Central memory CD8-positive, alpha-beta T cell (primary cell): ENCODE measurements at places on chromosomes 13 and 19.

DNA sequence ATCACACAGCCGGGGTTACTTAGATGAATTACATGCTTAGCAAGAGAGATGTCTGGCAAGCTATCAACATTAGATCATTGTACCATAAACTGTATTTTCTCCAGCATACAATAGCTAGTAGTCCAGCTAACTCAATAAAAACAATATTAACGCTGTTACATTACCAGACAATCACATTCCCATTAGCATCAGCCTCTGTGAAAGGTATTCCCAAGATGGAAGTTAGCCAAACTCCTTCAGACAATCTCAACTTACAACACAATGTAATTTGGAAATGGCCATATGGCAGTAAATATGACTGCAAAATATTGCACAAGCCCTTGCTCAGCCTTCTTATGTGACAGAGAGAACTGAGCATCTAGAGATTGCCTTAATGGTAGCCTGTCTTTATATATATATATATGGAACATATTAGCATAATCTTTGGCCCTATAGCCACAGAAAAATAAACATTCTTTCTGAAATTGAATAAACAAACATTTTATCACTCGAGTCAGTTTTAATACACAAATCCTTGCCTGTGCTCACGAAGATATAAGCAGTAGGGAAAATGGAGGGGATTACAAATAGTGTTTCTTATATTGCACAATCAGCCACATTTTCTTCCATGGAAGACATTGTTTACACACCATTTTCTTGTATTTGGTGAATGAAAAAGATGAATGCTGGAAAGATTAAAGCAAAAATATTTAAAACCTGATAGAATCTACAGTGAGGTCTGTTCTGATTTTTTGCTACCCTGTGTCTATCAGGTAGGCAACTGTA lies 1060.5 kb downstream of the DIAPH3 start:
- DNase-seq: no peak

DNA sequence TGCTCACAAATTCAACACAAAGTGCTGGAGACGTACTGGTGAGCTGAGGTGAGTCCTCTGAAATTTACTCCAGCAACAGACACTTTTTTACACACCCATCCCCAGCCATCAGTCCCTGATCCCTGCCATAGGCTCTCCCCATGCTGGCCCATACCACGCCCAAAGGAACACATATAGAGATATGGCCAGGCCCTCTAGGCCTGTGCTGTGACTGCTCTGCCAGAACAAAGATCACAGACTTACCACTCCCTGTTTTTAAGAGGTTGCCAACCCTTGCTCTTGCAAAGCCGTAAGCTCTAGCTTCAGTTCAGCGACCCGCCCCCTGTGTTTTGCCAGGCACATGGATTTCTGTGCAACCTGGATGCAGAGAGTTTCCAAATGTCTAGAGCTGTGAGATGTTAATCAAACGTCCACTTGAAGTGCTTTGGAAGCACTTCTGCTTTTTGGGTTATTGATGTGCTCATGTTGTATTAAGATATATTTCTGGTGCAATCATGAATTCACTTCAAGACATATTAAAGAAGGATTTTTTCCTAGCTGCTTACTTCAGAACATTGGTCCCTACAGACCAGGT lies 59.7 kb downstream of the DLEU7 start:
- DNase-seq: no peak

DNA sequence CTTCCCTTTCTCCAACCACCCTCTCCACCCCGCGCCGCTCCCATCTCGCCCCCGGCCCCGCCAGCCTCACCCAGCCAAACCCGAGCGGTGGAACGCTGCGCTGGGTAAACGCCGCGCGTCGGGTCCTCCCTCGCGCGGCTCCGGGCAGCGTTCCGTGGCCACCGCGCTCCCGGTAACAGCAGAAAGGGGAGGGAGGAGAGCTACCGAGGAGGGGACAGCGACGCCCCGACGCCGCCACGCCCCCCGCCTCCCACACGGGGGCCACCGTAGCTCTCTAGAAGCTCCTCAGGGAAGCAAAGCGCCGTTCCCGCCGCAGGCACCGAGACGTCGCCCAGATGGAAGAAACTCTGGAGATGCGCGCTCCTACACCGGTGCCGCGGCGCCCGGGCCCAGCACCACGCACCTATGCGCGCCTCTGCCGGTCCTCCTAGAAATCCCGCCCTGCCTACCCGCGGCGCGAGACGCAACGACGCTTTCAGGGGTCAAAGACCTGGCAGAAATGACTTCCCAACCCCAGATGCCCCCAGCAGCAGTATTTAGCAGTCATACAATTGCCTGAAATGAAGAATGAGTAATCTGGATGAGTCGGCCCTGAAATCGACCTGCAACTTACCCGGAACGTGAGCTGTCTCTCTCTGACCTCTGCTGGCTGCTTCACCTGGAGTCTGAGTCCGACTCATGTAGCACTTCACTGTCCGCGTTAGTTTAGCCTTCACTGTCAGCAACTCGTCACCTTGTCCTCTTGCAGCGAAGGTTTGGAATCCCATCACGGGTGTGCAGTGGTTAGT lies at the start of gene RUBCNL:
Gene RUBCNL (minus strand): TSS at position 189 of the 788 bp plus-strand sequence. CDS start 14,777 bp downstream, outside the sequence.
- DNase-seq: no peak

- no peak for DNase-seq
Measured at GRCh38 chr13:112651311-112651710, 38.5 kb upstream of the ATP11A start.

DNA sequence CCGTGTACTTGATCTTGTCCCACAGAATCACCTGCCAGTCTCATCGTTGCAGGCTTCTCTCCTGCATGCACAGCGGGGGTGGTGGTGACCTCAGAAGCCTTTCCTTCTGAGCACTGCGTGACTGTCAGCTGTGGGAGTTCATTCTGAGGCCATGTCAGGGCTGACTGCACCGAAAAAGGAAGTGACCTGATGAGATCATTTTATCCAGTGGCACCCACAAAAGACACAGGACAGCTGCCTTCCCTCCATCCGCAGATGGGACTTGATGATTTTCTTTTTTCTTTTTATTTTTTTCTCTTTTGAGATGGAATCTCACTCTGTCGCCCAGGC lies 89.7 kb downstream of the RAB20 start:
- no peak for DNase-seq
